ENCODE measurements at places on chromosomes 2 and 18.

DNA sequence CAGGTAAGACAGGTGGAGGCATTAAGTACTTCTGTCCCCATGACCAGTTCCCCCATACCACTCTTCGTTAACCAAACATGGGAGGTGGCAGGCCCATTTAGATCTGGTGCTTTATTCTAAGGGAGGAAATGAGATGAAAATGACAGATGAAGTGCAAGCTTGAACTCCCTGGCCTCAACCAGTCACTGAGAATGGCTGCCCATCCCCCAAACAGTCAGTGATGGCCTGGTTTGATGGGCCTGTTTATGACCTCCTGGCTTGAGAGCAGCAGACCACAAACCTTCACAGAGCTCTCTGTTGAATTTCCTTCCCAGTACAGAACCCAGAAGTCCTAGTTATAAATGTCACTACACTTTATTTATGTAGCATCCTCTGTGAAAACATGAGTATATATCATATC lies 31.1 kb downstream of the EPAS1 start:
- DNase-seq, result no peak

- no peak for DNase-seq
Observed at GRCh38 chr2:102357937-102358336, 2.3 kb downstream of the IL18R1 start.

- DNase-seq, result no peak
Observed at GRCh38 chr2:191202881-191203397, 42.3 kb upstream of the MYO1B start.

DNA sequence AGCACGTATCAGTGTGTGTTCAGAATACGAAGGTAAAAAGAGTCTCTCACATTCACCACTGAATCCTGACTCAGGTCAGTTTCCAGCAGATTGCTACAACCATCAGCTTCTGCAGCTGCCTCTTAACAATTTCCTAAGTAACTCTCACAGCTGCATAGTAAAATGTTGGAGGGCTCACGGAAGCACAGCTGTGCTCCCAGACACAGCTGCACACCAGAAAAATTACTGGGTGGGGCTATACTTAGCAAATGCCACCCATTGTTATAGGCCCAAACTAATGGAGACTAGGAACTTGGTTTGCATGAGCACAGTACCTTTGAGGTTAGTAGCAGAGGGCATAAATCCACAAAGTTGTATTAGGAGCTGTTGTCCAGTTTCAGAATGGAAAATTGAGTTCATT lies 153.9 kb upstream of the ERBB4 start:
- DNase-seq, result no peak

DNA sequence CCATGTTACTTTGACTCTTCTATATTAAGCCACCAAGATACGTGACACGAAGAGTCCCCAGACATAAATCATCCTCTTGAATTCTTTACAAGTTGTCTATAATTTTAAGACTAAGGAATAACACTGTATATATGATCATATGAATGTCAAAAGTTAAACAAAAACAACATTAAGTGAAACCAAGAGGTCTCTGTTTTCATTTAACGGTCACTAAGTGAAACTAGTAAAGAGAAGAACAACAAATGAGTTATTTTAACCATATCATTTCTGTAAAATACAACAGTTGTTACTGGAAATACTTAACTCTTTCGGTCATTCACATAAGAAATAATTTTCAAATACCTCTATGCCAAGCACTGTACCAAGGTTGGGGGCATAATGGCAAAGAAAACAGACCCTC lies 45.7 kb upstream of the STK17B start:
- no peak for DNase-seq

- no peak for DNase-seq
Observed at GRCh38 chr2:203594541-203594940, 59.4 kb upstream of the RAPH1 start.

Data from stimulated activated CD4-positive, alpha-beta T cell treated with anti-CD3 and anti-CD28 coated beads, TNF-alpha, amount 100 ng/mL, for 1 hour (primary cell).